Femur (tissue), 1 donor: ENCODE measurements at places on chromosomes 5 and 9.

GRCh38 chr9:23803216-23803615 is 22.8 kb downstream of the ELAVL2 start:
- no peak for DNase-seq

DNA sequence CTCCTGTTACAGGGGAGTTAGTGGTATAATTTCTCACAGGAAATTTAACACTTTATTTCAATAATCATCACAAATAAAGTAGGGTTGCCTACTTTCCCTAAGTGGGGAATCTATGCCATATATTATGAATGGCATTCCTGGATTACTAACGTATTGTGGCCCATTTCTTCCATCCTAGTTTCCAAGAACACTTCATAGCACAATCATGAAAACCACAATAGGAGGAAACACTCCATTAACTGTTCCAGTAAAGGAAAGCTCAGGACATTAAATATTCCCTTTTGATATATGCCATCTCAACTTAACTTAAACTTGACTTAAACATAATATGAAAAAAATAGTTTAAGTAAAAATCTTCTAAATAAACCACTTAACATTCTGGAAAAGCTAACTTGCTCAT is 2.1 kb downstream of the CPLANE1 start:
- DNase-seq: no peak

GRCh38 chr5:96854067-96854466 is 22.2 kb upstream of the ERAP2 start:
- DNase-seq: no peak

GRCh38 chr5:110832683-110833082 is 93.9 kb downstream of the SLC25A46 start:
- DNase-seq: no peak

- DNase-seq: no peak
These were observed 146.5 kb upstream of the CDH6 start for GRCh38 chr5:31047007-31047406.

GRCh38 chr5:137220523-137220927 is 278.6 kb downstream of the SPOCK1 start:
- no peak for DNase-seq

GRCh38 chr9:136728548-136729123 is 14.1 kb downstream of the LCN10 start:
- peak; percentile 50 for DNase-seq

GRCh38 chr5:172439785-172440477 is 14.4 kb downstream of the SH3PXD2B start:
- DNase-seq: peak; percentile 89

GRCh38 chr5:122259995-122260394 is 52.0 kb upstream of the SNCAIP start:
- DNase-seq: no peak

DNA sequence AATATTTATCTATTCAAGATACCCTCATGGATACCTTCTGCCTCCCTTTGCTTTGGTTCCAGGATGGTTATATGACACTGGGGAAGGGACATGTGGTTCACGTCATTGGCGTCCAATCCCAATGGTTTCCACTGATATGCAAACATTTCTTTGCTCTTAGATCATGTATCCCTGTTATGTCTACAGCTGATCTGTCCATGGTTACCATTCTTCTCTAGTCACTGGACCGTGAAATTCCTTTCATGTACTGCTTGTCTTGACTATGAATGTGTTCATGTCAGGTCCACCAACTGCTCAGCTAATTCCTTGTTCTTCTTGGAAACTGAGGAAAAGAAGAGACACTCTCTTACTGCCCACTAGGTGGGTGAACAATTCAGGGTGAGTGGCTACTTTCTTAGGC is 391.1 kb upstream of the ZNF608 start:
- no peak for DNase-seq

DNA sequence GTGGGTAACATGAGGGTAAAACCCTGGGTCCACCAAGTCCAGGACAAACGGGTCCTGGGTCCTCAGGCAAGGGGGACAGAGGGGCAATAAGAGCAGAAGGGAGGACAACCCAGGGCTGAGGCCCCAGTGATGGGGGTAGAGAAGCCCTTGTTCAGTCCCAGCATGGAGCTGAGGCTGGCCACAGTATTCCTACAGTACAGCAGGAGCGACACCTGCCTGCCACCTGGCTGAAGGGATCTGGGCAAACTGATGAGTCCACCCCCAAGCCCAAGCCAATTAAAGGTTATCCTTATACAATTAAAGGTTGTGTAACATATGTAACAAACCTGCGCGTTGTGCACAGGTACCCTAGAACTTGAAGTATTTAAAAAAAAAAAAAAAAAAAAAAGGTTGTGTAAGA is 97.7 kb upstream of the LRRTM2 start:
- DNase-seq: no peak

DNA sequence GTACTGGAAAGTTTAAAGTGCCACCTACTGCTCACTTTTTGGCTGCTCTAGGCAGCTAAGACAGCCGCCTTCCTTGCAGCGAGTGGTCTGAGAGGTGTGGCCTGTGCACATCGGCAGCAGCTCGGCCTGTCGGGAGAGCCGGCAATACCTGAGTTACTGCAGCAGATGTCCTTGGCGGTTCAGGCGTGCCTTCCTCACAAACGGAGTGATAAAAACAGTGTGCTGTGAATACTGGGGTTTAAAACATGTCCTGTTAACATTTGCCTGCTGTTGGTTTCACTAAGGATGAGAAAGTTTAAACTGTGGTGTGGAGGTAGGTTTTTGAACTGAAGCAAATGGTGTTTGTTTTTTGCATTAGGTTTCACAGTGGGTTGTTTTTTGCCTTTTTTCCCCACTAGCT is 12.9 kb downstream of the TRAF2 start:
- DNase-seq: no peak

GRCh38 chr5:157971571-157972216 is 112.7 kb upstream of the CLINT1 start:
- peak; percentile 76 for DNase-seq

- no peak for DNase-seq
These were observed 78.2 kb downstream of the DOCK8 start for GRCh38 chr9:292915-293314.

GRCh38 chr5:2508514-2508913 is 243.0 kb downstream of the IRX2 start:
- DNase-seq: no peak

DNA sequence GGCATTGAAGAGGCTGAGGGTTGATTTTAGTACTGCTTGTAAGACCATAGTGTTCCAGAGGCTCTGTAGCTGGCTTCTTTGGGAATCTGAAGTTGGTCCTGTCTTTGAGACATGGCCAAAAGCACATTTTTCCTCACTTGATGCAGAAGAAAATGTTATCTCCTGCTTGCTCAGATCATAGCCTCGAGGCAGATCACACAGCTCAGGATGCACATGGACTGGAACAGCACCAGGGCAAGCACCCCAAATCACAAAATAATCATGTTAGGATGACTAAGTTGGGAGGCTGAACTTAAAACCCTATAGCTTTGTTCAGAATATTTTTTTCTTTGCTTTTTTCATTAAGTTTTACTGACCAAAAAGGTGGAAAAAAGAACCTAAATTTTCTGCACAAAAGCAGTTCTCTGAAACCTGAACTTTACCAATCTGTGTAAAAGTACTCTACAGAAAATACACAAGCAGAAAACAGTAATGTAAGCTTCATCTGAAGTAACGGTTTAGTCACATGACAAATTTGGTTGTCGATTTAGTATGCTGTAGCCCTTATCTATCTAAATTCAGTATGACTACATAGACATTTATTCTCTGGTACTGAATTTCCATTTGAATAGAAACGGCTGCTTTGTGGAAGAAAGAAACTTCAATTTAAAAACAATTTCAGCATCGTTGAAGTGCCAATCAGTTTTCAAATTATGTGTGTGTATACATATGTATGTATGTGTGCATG is 3.4 kb downstream of the KLHL9 start:
- DNase-seq: no peak

DNA sequence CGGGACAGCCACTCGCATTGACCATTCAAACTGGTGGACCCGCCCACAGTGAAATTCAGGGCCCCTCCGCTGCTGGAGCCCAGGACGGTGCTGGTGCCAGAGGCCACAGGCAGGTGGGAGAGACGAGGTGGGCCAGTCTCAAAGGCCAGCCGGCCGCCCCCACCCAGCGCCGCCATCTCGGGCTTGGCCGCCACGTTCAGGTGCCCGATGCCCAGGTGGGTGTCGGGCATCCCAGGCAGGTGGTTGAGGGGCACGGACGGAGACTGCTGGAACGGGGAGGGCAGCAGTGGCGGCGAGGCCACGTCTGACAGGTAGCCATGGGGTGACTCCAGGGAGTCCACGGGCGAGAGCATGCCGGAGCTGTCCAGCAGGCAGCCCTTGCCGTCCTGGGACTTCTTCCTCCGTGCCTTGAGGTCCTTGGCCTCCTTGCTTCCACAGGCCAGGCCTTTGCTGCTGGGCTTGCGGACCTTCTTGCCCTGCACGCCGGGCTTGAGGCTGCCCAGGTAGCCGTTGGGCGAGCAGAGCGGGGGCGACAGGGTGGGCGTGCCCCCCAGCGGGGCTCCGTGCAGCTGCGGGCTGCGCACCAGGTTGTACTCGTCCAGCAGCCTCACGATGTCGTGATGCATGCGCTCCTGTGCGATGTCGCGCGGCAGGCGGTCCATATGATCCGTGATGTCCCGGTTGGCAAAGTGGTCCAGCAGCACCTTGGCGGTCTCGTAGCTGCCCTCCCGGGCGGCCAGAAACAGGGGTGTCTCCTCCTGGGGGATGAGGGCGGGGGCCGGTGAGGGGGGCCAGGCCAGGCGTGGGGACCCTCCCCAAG is 14.2 kb upstream of the SEC16A start:
- no peak for DNase-seq

DNA sequence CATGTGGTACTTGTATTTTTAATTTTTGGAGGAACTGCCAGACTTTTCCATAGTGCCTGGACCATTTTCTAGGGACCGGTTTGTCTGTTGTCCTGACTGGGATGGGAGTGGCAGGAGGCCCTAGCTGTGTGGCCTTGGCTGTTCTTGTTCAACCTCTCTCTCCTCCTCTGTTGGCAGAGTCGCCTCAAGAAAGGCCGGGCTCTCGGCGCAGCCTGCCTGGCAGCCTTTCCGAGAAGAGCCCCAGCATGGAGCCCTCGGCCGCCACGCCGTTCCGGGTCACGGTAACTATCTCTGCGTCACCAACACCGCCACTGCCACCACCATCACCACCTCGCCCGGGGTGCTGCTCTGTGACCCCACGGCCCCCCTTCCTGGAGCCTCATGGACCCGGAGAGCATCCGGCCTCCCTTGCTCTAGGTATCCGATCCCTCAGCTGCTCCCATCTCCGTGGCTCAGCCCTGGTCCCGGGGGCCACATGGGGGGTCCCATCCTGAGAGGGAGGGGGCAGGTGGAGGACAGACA is 27.1 kb downstream of the DAB2IP start:
- DNase-seq: no peak

DNA sequence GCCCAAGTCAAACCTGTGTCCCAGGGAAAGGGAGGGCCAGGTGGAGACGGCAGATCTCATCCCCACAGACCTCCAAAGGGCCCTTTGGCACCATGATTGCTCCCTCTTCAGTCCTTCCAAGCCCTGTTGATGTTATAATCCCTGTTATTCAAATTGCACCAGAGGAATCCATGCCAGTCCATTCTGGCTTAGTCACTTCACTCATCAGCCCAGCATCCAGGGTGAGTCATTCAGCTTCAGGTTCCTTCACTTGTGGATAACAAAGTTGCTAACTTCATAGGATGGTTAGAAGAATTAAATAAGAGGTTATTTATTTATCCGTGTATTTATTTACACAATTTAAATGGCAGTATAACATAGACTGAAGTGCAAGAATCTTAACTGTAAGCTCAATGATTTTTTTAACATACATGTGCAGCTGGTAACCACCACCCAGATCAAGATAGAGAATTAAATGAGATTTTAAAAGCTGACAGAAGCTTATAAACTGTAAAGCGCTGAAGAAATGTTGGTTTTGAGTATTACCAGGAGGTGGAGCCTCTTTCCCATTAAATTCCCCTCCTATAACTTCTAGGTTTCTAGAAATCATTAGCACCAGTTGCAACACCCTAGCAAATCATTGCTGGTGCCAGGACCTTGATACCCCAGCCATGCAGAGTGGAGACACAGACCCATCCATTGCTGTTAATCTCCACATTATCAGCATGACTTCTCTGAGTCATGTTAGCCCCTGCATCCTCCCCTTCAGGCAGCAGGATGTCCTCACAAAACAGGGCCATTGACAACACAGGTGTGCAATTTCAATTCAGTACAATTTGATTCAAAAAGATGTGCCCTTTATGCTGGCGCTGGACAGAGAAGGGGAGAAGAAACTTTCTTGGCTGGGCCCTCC is 77.4 kb downstream of the SEC61B start:
- DNase-seq: no peak

DNA sequence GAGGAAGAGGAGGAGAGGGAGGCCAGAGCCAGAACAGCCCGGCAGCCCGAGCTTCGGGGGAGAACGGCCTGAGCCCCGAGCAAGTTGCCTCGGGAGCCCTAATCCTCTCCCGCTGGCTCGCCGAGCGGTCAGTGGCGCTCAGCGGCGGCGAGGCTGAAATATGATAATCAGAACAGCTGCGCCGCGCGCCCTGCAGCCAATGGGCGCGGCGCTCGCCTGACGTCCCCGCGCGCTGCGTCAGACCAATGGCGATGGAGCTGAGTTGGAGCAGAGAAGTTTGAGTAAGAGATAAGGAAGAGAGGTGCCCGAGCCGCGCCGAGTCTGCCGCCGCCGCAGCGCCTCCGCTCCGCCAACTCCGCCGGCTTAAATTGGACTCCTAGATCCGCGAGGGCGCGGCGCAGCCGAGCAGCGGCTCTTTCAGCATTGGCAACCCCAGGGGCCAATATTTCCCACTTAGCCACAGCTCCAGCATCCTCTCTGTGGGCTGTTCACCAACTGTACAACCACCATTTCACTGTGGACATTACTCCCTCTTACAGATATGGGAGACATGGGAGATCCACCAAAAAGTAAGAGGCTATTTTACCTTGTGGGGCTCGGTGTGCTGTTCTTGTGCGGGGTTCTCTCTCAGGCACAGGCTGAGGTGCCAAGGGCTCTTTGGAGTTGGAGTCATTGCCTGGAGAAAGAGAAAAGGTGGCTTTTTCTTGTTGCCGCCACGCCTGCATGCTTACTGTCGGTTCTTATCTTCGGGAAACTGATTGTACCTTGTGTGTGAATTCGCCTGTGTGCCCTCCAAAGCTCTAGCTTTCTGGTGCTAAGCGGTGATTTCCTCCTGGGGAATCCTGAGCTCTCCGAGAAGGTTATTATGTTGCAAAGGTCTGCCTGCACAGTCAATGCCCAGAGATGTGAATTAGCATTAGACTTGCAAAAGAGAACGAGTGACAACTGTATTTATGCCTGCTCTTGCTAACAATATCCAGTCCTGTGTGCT is at the start of gene ISL1:
ISL1 (plus strand) TSS at position 318 of the 991 bp plus-strand sequence; CDS start at position 542, 224 bp downstream.
- DNase-seq: peak; percentile 90

DNA sequence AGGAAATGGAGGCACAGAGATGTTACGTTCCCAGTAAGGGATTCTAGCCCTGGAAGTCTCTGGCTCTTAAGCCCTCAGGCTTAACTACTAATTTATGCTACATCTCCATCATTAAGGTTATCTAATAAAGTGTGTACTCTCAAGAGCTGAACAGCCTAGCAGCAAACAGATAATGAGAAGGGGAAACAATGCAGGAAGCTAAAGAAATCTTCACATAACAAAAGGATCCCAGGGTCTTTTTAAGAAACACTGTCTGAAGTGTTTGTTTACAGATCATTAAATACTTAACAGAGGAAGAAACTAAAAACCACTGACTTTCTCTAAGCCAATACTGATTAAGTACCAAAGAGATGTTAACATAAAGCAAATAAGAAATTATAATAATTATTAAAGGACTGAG is 129.0 kb downstream of the PAPPA start:
- DNase-seq: no peak
